ENCODE measurements at places on chromosomes 6 and 20.
A peak's percentile ranks its signal among the peaks of the same experiment; 100 is the strongest.

GRCh38 chr20:39277185-39277584 lies 315.0 kb downstream of the DHX35 start:
- no peak for DNase-seq

DNA sequence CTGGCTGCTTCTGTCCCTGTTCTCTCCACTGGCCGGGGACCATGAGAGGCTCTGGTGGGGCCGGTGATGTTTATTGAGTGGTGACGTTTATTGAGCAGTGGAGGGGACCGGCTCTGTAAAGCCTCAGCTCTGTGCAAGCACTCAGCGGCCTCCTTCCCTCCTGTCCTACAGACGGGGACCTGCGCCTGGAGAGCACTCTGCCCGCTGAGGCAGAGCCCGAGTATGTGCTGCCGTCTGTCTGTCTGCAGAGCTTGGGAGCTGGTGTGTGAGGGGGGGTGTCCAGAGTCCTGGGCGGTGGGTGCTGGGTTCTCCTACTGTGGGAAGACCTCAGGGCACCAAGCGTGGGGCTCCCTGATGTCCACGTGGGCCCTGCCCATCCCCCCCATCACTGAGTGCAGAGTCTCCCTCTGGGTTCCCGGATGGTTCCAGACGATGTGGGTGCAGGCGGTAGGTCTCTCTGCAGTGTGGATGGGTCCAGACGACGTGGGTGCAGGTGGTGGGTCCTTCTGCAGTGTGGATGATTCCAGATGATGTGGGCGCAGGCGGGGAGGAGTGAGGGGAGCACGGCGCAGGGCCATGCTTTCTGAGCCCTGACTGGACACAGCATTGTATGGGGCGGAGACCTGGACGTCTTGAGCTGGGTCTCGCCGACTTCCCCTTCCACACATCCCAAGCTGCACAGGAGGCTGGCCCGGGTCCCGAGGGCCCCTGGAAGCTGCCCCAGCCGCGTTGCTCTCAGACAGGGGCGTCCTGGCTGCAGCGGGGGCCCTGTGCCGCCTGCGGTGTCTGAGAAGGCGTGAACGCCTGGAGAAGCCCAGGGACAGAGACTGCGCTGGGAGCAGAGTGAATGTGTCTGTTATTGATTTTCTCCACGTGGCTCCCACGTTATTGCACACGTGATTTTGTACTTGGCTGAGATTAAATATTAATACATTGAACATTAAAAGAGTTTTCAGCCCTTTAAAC lies 14.9 kb upstream of the BHLHE23 start:
- DNase-seq, result no peak

DNA sequence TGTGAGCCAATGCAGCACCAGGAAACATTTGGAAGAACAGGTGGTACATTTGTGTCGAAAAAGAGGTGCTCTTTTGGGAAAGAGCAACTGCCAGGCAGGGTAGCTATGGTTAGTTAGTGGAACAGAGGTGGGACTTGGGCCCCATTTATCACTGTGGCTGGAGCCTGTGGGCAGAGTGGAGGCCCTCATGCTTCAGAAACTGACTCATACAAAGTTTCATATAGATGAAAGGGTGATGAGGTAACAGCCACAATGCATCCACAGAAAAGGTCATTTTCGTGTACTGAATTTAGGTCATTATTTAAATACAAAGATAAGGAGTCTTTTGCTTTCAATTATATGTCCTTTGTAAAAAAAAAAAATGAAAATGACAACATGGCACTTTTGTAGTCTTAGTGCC lies 76.4 kb upstream of the HS3ST5 start:
- DNase-seq, result no peak

DNA sequence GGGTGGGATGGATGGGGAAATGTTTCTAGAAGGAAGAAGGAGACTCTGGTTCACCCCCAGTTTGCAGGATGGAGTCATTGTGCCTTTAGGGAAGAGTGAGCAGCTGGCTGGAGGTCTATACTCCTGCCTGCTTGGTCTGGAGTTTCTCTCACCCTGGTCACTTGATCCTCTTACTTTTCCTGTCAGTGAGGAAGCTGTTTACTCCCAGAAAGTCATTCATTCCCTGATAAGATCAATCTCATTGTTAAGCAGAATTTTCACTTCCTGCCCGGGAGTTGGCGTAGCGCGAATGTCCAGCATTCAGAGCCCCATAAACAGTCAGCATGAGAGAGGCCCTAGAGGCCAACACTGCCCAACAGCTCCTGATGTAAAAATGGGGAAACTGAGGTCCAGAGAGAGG lies 70.4 kb upstream of the SIRPA start:
- no peak for DNase-seq

- no peak for DNase-seq
Observed at GRCh38 chr6:113697632-113698410, 159.3 kb upstream of the MARCKS start.

GRCh38 chr20:53621482-53622246 lies 28.0 kb upstream of the ZNF217 start:
- DNase-seq, result peak; percentile 39

DNA sequence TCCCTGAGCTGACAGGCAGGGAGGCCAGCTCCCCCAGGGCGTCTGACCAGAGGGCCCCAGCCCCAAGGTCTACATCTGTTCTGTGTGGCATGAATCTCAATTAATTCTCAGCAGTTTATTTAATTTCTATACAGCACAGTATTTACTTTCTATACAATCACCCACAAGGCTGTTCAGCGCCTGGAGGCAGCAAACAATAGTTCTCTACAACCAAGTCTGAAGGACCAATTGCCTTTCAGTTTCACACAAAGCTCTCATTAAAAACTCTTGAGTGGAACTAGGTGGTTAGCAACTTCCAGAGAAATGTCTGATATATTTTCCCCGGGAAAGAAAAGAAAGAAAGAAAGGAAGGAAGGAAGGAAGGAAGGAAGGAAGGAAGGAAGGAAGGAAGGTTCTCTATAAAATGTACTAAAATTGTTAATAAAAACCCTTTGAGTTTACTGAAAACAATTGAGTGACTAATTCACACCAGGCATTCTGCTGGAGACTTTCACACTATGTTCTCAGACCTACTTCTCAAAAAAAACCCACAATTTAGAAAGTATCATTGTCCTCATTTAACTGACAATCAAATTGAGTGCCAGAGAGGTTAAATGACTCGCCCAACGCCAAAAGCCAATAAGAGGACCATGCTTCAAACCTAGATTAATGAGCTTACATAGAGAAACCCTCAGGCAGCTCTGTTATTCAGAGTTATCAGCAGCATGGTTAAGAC lies 62.5 kb downstream of the METTL24 start:
- no peak for DNase-seq

DNA sequence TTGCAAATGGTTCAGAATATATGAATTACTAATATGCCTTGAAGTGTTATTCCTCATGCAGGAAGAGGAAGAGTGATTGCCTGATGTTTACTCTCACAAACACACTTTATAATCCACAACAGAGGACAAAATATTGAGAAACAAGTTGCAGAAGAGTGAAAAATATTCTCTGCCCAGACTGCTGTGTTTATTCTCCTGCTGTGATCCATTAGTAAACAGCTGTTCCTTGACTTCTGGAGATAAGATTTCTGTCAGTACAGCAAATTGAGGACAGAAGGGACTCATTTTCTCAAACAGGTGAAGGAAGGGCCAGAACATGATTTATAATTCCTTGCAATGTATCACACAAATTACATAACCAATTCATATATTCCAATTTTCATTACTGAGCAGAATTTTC lies 148.0 kb downstream of the EPM2A start:
- DNase-seq, result no peak

DNA sequence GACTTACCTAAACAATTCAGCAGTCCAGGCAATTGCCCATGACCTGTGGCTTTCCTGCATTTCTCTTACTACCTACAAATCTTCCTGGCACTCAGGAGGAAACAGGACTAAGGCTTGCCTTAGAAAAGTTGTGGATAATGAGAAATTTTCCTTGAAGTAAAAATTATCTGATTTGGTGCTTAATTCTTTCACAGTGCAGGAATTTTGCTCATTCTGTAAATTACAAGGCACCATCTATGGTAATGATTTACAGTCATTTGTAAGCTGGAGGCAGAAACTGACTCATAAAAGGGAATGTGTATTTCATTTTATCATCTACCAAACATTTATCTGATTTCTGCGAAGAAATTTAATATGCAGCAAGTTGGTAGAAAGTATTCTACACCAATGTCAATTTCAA lies 211.5 kb upstream of the FKBP1C start:
- no peak for DNase-seq

DNA sequence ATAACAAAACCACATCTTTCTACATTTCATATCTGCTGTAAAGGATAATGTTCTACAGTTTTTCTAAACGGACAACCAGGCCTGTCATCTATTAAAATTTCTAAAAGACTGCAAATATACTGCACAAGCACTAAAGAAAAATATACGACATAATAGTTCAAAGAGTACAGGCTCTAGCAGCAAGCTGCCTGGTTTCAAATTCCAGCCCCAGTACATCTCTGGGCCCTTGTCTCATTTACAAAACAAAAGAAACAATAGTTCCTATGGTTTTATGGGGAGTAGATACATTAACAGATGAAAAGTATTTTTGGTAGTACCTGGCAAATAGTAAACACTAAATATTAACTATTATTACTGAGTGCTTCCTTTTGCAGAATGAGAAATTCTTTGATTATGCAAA lies 24.1 kb downstream of the DEK start:
- DNase-seq, result no peak

GRCh38 chr20:59560588-59561227 lies 43.6 kb upstream of the PHACTR3 start:
- no peak for DNase-seq

GRCh38 chr6:109230453-109230852 lies 135.1 kb downstream of the CEP57L1 start:
- peak; percentile 85 for DNase-seq

- peak; percentile 89 for DNase-seq
Observed at GRCh38 chr20:62971950-62972844, 19.7 kb downstream of the SLC17A9 start.

DNA sequence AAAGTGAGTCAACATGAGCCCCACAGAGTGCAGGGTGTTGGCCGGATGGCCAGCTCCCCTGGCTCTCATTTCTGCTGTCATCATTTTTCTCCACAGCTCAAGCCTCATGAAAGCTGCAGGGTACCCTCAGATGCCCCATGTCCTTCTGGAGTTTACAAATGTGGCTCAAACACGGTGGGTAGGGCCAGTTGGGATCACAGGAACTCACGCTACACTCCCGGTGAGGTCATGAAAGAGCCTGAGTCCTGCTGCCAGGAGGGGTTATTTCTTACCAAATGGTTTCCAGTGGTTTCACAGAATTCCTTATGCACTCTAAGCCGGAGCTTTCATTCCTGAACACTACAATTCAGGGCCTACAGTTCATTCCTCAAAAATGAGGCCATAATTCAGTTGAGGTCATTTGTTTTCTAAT lies 78.7 kb downstream of the TMEM170B start:
- DNase-seq, result no peak

DNA sequence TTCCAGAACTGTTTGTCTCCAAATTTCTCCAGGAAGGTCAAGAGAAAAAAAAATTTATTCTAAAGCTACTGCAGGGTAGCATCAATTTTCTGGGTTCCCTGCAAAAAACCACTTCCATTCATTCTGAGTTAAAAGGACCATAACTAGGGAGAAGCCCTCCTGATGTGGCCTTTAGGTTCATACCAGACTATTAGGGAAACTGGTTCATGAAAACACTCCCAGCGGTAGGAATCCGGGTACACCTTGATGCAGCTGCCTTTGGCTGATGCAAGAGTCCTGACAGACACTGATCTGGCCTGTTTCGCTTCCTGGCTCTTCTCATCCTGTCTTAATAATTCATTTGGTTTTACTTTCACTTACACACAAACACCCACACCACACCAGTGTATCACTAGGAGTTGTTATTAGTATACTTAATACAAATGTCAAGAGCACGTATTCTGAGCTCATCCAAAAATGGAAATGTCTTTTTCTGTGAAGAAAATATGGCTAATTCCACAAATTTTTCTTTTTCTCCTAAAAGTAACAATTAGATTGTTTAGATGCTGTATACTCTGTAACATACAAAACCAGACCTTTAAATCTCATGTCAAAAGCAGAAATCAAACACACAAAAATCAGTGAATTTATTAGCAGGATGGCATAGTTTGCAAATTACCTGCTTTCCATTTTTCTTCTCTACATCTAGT lies 38.4 kb upstream of the ARHGAP18 start:
- peak; percentile 50 for DNase-seq

GRCh38 chr6:46051962-46052361 lies 36.3 kb upstream of the CLIC5 start:
- DNase-seq, result no peak

DNA sequence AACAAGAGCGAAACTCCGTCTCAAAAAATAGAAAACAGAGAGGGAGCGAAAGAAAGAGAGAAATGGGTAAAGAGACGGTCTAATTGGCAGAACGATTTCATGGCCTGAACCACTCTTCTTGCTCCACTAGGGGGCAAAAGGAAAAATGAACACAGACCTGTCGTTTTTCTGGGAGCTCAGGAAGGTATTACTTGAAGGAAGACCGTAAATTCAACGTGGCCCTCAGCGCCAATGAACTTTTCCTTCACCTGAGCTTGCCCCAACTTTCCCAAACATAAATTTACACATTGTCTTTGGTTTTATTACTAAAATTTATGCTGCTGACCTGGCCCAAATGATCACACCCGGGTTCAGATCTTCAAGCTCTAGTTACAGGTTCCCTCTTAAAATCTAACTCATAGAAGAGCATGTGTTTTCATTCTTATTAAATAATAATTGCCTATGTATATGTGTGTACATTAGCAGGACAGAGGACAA lies 67.3 kb downstream of the ATP9A start:
- peak; percentile 28 for DNase-seq

GRCh38 chr6:21264288-21265033 lies 329.1 kb upstream of the SOX4 start:
- no peak for DNase-seq

GRCh38 chr6:167736486-167737204 lies 90.1 kb upstream of the AFDN start:
- DNase-seq, result no peak

DNA sequence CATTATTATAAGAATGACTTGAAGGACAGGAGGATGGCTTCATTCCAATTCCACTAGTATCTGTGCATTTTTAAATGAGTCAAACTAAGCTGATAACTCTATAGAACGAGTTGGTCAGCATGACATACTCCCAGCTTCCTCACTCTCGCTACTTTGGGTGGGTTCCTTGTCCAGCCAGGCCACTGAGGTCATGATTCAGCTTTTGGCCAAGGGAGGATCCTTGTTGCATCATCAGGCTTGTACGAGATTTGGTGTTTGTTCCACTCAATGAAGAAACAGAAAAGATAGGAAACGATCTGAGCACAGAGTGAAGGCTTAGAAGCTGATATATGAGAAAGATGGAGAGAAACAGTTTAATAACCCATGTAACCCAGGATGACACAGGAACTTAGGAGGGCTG lies 19.8 kb downstream of the NEDD9 start:
- DNase-seq, result no peak

- no peak for DNase-seq
Observed at GRCh38 chr6:130625825-130626527, 201.2 kb upstream of the SMLR1 start.

Measured in transverse colon (tissue), 4 donors.